Kidney epithelial cell (primary cell): ENCODE measurements at places on chromosomes 2 and 18.

DNA sequence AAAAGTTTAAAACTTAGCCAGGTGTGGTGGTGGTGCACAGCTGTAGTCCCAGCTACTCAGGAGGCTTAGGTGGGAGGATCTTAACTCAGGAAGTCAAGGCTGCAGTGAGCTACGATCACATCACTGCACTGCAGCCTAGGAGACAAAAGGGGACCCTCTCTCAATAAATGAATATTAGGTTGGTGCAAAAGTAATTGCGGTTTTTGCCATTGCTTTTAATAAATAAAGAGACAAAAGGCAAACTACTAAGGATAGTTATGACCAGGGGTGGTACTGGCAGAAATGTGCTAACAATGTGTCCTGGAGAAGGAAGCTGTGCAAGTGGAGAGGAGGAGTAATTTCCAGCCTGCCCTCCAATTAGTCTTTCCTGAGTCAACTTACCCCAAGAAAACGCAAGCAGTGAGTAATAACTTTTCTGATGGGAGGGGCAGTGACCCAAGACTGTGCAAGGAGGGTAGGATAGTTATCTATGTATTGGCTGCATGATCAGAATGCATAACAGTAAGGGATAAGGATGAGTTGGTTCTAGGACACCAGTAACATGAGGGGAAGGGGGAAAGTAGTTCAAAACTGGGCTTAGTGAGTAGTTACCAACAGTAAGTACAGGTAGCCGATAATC, 1.5 kb downstream of the EXOC6B start:
- peak; percentile 16 for DNase-seq

DNA sequence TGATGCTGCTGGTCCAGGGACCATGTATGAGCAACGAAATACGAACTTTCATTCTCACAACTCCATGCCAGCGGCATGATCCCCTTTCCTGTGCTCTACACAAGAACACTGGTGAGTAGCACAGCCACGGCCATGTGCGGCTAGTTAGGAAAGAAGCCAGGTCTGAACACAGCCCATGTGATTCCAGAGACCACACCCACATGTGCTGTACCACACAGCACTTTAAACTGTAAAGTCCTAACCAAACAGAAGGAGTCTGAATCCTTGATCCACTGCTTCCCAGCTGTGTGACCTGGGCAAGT, 33.0 kb upstream of the ACAA2 start:
- DNase-seq: no peak

DNA sequence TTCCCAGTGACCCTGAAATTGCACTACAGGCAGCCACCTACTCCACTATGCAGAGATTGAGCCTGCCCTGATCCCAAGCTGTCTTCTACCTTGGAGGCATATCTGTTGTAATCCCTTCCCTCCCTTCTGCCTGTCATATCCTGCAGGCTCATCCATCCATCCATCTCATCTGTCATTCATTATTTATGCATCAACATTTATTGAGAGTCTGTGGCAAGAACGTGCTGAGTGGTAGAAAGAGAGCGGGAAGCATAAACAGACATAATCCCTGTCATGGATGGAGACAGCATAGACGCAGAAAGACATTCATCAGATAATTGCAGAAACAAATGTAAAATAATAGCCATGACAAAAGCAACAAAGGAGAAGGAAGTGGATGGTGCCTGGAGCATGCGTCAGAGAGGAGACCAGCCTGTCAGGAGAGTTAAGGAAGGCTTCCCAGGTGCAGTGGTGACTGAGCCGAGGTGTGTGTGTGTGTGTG, 110.7 kb upstream of the STPG4 start:
- DNase-seq: no peak

DNA sequence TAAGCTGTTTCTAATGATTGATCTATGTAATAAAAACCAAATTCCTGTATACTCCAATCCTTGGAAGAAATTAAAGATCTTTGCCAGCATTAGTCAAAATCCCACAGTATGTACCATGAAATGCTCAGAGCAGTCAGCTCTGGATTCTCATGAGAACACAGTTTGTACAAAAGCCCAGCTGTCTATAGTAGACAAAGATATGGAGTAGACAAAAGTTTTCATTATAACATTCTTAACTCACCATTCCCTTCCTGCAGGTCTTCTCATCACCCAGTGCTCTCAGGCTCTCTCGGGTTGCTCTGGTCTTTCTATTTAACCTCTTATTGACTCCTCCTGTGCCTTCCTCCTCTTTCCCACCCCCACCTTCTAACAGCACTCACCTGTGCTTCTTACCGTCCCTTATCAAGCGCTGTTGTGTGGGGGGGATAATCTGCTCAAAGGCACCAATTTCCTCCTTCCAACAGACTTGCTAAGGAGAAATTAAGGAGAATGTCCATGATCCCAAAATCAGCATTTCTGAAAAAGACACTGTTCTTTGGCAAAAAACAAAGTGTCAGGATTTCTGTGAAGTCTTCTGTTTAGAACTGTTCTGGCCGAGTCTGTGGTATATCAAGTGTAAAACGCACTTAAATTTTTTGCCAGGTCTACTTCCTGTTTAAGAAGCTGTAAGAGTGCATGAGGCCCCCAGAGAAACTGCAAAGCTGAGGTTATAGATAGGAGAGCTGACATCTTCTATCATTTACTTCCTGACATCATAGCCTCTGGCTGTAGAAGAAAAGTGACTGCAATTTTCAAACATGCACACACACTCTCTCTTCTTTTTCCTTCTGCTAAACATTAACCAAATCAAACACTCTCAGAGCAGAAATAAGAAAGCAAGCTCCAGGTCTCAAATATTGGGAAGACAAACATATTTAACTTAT, 144.1 kb downstream of the EVA1A start:
- no peak for DNase-seq

DNA sequence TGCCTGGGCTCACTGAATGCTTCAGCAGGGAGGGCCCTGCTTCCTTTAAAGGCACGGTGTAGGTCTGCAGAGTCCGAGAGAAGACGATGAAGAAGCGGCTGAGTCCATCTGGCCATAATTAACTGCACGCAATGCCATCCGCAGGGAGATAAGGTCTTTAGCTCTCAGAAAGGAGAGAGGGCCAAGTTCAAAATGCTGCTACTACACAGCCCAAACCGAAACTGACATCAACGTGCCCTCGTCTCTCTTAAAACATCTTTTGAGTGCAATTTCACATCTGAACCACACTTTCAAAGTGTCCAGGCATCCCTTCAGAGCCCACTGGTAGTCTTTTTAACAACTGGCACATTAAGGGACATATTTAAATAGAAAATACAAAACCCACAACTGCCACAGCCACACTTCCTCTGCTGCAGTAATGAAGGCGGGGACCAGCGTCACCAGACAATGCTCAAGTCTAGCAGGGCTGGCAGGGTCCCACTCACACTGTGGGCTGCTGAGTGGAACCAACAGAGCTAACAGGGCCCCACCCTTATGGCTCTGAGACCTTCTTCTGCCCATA, 35.8 kb downstream of the ST3GAL5 start:
- no peak for DNase-seq

- no peak for DNase-seq
Measured at GRCh38 chr2:240463274-240463865, 27.9 kb downstream of the GPC1 start.

DNA sequence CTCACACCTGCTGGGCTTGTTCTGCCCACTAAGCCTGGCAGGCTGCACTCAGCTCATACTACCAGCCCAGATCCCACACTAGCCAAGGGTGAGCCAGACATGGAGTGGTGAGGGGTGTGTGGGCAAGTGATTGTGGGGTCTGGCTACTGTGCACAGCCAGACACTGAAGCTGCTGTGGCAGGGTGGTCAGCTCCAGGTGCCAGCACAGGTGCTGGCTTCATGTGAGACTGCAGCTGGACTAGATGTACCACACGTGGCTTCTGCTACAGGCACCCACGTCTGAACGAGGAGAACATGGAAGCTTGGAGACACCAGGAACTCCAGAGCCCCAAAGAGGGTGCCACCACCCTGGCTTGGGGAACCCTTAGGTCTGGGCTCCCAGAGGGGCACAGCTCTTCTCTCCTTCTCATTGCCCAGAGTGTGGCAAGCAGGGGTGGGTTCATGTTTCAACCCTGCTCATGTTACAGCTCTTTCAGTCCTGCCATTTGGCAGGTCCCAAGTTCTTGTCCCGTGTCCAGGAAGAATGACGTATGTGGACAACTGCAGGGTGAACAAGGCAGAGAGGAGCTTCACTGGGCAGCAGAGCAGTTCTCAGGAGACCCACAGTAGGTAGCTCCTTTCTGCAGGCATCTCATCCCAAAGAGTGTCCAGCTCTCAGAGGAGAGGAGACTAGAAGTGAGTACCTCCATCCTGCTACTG, 1624.2 kb upstream of the TMEFF2 start:
- no peak for DNase-seq

GRCh38 chr18:23209796-23210195, 74.5 kb downstream of the CABLES1 start:
- no peak for DNase-seq

DNA sequence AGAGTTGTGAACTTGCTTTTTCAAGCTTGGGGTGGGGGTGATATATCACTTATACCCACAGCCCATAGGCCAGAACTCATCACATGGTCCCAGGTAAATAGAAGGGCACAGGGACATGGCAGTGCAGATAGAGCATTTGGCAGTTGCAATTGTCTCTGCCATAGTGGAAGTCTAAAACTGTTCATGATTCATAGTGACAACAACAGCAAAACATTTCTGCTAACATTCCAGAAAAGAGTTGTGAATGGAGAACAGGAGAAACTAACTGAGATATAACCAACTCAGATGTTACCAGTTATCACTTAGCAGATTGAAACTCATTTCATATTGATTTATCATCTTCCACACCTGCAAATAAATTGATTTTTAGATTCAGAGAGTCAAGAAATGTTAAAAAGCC, 278.6 kb upstream of the KYNU start:
- DNase-seq: no peak

DNA sequence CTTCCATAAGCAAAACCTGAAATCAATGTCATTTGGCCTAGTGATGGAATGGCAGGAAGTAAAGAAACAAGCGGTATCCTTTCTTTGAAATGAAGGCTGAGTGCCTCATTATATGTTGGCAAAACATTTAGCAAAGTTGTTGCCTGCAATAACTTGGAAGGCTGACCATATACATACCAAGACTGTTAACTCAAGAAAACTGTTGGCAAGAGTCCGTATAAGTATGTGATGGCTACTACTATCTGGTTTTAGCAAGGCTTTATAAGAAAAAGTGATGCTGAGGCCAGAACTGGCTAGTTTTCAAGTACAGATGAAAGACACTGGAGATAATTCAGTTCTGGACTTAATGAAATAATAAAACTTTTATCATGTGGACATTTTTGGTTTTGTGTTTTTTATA, 356.2 kb downstream of the ZNF521 start:
- DNase-seq: no peak

- no peak for DNase-seq
Measured at GRCh38 chr2:35116151-35116550, 1239.4 kb upstream of the CRIM1 start.
